ENCODE measurements at places on chromosomes 2 and 18. TPM values are rescaled to one million over a fixed set of nuclear protein-coding genes. Genes with fewer than 3 reads are reported as not detected.
A peak's percentile ranks its signal among the peaks of the same experiment; 100 is the strongest.

DNA sequence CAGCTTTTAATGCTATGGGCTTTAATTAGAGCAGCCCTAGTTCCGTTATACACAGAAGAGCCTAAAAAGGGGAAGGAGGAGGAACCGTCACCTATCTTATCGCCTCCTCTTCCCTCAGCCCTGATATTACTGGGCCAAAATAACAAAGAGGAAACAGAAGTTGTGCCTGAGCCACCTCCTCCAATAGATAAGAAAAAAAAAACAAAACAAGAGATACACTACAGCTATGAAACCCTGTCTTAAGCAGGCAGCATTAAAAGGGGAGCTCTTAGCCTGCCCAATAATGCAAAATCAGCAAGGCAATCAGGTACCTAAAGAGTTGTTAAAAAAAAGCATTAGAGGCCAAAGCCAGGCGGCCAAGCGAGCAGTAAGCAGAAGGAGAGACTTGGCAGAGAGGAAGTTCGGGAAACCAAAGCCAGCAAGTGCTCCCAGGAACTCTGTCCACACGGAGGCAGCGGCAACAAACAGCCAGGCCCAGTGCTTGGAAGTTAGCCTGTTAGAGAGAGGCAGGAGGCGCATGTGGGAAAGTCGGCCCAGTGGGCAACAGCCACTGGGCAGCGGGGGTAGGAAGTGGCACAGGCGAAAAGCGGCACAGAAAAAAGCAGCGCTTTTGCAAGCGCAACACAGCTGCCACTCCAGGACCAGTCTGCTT is 41.8 kb upstream of the PDK1 start:
- DNase-seq, result peak; percentile 30

The ZNF804A gene
- total RNA-seq, result 0.07 TPM

DNA sequence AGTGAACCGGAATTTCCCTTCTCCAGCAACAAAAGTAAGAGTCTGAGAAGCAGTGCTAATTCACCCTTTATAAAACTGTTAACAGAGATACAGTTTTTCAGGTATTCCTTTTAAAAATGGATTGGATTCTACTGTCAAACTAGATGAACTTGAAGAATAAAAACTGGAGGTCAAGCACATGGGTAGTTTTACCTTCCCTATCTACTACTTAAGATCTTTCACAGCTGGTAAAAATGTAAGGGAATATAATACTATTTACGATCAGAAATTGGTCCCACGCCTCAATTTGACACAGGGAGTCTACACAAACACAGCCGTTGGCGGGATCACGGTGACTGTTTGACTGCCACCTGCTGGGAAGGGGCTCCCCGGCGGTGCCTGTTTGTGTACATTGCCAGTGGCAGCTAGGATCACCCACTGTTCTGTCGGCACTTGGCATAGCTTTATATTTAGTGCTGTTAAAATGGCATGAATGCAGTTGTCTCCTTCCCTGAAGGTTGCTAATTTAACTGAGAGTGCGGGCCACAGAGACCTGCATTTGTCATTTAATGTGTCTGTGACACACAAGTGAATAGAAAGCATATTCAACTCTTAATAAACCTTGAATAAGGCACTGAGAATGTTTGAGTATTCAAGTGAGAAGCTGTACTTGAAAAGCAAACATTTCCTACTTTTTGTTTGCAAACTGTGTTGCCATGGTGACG is 59.5 kb downstream of the ABCG8 start:
- no peak for DNase-seq

The ZNF638 gene
- 96.2 TPM for total RNA-seq

The VSNL1 gene
- total RNA-seq, result 18.6 TPM

- no peak for DNase-seq
Observed at GRCh38 chr2:241530571-241530970, 22.2 kb upstream of the STK25 start.

DNA sequence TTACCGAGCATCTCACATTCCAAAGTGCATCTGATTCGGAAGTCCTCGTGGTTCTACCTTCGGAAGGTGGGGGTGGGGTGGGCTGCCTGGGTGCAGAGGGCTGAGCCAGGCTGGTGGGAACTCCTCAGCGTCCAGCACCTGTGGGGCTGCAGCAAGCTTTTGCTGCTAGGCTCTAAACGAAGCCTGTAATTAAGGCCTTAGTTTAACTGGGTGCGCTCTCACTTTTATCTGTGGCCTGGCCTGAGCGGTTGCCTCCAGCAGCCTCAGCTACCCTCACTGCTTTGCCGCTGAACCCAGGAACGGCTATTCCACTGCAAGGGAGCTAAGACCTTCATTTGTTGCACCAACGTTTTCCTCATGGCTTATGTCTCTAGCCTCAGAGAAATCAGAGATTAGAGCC is 48.4 kb downstream of the TMEM17 start:
- DNase-seq, result no peak

The FAM110C gene
- 5.2 TPM for total RNA-seq

DNA sequence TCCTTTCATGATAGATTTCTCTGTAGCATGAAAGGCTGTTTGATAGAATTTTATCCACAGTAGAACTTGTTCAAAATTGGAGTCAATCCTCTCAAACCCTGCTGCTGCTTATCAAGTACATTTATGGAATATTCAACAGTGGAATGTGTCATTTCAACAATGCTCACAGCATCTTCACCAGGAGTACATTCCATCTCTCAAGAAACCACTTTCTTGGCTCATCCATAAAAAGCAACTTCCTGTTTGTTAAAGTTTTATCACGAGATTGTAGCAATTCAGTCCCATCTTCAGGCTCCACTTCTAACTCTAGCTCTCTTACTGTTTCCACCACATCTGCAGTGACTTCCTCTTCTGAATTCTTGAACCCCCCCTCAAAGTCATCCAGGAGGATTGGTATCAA is 29.4 kb downstream of the PDCL3 start:
- DNase-seq, result no peak

GRCh38 chr2:29249666-29250253 is 134.5 kb downstream of the CLIP4 start:
- no peak for DNase-seq

The HNRNPA3 gene
- 70.4 TPM for total RNA-seq

The DSC2 gene
- total RNA-seq, result 34.1 TPM

GRCh38 chr2:239881031-239881471 is 144.1 kb downstream of the NDUFA10 start:
- no peak for DNase-seq

GRCh38 chr2:118755384-118755783 is 92.1 kb downstream of the EN1 start:
- DNase-seq, result no peak

The GYPC gene
- 114 TPM for total RNA-seq

The OLA1 gene
- total RNA-seq, result 69.2 TPM

- no peak for DNase-seq
Observed at GRCh38 chr18:5969989-5970403, 74.7 kb upstream of the TMEM200C start.

DNA sequence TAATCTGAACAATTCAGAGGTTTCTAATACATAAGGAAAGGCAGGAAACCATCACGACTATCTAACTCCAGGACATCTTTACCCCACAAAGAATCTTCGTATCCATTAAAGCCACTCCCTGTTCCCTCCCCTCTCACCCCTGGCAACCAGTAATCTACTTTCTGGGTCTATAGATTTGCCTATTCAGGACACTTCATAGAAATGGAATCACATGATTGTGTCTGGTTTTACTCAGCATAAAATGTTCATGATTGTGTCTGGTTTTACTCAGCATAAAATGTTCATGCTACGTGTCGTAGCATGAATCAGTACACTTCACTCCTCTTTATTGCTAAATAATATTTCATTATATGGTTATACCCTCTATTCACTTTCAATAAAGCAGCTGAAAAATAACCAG is 11.6 kb downstream of the FECH start:
- no peak for DNase-seq

- DNase-seq, result no peak
Observed at GRCh38 chr2:18824325-18824790, 235.0 kb upstream of the NT5C1B start.

GRCh38 chr2:1770566-1771380 is 26.5 kb upstream of the PXDN start:
- no peak for DNase-seq

GRCh38 chr18:12474146-12474545 is 66.4 kb downstream of the PRELID3A start:
- DNase-seq, result no peak

GRCh38 chr2:54634564-54635511 is 88.6 kb upstream of the EML6 start:
- peak; percentile 64 for DNase-seq

The TUBA4A gene
- total RNA-seq, result 116 TPM

The GCKR gene
- total RNA-seq, result not detected

GRCh38 chr2:25817006-25817405 is 61.3 kb downstream of the ASXL2 start:
- no peak for DNase-seq

The DIPK1C gene
- 6.3 TPM for total RNA-seq

DNA sequence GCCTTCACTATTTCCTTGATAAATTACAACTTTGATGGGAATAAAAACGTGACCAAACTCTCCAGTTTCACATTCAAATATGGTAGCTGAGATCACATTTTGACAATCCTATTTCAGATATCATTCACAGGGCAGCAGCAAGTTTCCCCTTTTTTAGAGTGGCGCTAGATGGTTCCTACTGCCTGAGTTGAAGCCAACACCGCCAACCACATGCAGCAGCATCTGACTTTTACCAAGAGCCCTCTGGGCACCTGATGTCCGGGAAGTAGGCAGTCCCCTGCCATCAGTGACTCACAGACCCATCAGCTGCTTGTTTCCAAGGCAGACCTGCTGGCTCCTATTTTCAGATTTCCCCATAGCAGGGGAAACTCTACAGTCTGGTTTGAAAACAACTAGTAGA is 4.0 kb upstream of the MREG start:
- no peak for DNase-seq

- DNase-seq, result no peak
Observed at GRCh38 chr2:170313347-170313991, 135.5 kb downstream of the MYO3B start.

The CUL3 gene
- total RNA-seq, result 77.5 TPM

GRCh38 chr2:17689010-17689409 is 64.6 kb downstream of the SMC6 start:
- no peak for DNase-seq

DNA sequence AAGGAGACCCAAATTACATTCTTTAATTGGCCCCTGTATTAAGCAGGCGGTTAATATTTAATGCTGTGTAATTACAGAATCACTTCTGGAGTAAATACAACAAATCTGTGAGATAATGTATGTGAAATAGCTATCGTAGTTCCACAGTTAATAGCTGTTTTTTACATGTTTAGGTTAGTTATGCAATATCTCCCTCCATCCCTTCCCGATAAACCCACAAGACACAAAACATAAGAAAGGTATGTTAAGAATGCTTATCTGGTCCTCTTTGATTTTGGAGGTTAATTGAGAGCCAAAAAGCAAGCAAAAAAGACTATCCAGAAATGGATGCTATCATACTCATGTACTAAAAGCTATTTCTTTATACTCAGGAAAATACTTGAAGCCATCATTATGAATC is 49.1 kb downstream of the ZNF638 start:
- DNase-seq, result no peak

GRCh38 chr2:182862091-182862490 is 4.3 kb downstream of the FRZB start:
- DNase-seq, result no peak

- peak; percentile 66 for DNase-seq
Observed at GRCh38 chr18:48742706-48743475, 204.1 kb downstream of the CTIF start.

GRCh38 chr2:10457846-10458598 is 9.9 kb upstream of the ODC1 start:
- DNase-seq, result no peak

DNA sequence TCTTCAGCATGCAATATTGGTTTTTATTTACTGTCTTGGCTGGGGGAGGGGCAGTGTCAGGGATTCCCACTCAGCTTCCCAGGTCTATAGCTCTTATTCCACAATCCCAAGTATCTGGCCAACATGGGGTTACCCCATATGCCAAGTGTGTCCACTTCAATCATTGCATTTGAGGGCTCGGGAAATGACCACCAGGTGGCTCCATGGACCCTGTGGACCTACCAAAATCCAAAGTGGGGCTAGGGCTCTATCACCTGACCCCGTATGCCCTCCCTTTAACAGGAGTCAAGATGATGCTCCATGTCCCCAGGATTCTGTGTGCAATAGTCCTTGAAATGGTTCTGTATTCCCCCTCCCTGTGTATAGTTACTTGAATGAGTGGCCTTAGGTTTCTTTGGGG is 12.1 kb upstream of the TRAF3IP1 start:
- no peak for DNase-seq

The TSPYL6 gene
- not detected for total RNA-seq

GRCh38 chr18:11899063-11899462 is 9.1 kb downstream of the MPPE1 start:
- DNase-seq, result no peak

DNA sequence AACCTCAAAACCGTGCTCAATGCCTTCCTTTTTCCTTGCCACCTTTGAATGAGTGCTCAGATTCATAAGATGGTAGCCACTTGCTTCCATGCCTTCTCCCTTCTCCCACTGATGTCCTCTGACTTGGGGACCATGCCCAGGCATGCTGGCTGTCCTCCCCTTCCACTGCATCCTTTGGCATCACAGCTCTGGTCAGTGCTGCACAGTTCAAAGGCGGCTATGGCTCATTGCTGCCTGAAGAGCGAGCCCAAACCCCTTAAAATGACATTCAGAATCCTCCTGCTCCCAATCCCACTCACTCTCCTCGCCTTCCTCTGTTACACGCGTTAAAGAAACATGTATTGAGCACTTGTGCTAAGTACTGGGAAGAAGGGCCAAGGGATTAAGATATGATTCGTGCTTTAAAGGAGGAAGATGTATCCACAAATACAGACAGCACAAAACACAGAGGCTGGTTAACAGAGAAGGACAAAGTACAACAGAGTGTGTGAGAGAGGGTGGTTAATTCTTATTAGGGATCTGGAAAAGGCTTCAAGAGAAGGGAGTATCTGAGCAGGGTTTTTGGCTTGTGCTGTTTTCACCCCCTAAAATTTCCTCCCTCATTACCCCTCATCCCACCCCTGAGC is 81.8 kb downstream of the CERKL start:
- no peak for DNase-seq

The GRHL1 gene
- total RNA-seq, result 1.0 TPM

GRCh38 chr18:32276906-32277305 is 87.1 kb downstream of the MEP1B start:
- no peak for DNase-seq

- no peak for DNase-seq
Observed at GRCh38 chr2:197425550-197425949, 9.3 kb downstream of the SF3B1 start.

The DHRS9 gene
- total RNA-seq, result 0.74 TPM

- DNase-seq, result peak; percentile 54
Observed at GRCh38 chr2:219171231-219171651, 1.4 kb upstream of the SLC23A3 start.

The SAG gene
- total RNA-seq, result not detected

The KCNG2 gene
- total RNA-seq, result not detected
